Daoy (cell line): ENCODE measurements at places on chromosomes 1 and 21. TPM values are rescaled to one million over a fixed set of nuclear protein-coding genes. Genes with fewer than 3 reads are reported as not detected.
A peak's percentile ranks its signal among the peaks of the same experiment; 100 is the strongest.

GRCh38 chr21:25515484-25516405 is 91.5 kb downstream of the MRPL39 start:
- peak; percentile 19 for DNase-seq

- DNase-seq: no peak
These were observed 66.3 kb downstream of the DYRK1A start for GRCh38 chr21:37432710-37433455.

- no peak for DNase-seq
These were observed 2.7 kb upstream of the COL16A1 start for GRCh38 chr1:31706384-31707058.

SLAMF7 gene
- total RNA-seq: 0.03 and 0.91 TPM in 2 replicates

CLCA4 gene
- total RNA-seq: not detected in 2 replicates

CYP4X1 gene
- total RNA-seq: 0.77 and 1.0 TPM in 2 replicates
